ENCODE measurements at places on chromosomes 16 and 17.

DNA sequence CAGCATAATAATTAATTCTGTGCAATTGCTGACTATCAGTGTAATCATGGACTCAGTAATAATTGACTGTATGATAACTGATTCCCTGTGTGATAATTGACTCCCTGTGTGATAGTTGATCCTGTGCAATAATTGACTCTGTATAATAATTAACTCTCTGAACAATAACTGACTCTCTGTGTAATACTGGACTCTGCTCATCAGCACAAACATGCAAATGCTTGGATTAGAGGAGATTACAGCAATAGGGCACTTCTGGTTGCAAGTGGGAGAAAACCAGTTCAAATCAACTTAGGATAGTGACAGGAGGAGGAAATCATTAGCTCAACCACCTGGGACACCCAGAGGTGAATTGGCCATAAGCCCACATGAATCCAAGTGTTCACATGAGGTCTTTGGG is 582.1 kb downstream of the RBFOX1 start:
- peak; percentile 58 for DNase-seq

GRCh38 chr16:69471121-69471520 is 46.7 kb downstream of the CYB5B start:
- DNase-seq, result no peak

GRCh38 chr17:78144736-78145641 is 1.2 kb upstream of the C17orf99 start:
- no peak for DNase-seq

DNA sequence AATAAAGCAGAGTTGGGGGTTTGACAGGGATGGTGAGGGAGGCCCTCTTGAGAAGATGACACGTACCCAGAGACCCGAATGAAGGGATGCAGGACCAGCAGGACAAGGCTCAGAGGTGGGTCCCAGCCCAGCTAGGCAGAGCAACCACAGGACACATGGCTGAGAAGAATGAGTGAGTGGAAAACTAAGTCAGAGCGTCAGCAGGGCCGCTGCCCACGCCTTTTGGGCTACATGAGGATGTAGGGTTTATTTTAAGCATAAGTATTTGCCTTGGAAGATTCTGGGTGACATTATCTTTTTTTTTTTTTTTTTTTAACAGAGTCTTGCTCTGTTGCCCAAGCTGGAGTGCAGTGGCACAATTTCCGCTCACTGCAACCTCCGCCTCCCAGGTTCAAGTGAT is 176.0 kb downstream of the TMEM132E start:
- no peak for DNase-seq

- DNase-seq, result peak; percentile 73
These were observed 229.8 kb downstream of the CPPED1 start for GRCh38 chr16:12573730-12574383.

GRCh38 chr16:84496991-84497390 is 7.5 kb downstream of the MEAK7 start:
- DNase-seq, result no peak

DNA sequence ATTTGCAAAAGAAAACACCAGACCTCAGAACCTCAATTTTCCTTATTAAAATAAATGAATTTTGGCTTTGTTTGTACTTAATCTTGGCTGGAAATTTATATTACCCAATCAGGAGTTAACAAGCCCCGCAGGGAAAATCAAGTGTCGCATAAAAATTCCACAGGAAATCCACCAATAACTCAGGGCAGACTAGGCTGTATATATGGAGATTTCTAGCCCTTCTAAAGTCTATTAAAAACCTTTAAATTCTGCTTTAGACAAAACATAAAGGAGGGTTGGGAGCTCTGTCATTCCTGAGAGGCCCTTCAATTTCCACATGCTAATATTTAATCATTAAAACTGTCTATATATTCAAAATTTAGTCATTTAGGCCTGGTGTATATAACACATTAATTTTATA is 434.7 kb downstream of the CDH11 start:
- no peak for DNase-seq

DNA sequence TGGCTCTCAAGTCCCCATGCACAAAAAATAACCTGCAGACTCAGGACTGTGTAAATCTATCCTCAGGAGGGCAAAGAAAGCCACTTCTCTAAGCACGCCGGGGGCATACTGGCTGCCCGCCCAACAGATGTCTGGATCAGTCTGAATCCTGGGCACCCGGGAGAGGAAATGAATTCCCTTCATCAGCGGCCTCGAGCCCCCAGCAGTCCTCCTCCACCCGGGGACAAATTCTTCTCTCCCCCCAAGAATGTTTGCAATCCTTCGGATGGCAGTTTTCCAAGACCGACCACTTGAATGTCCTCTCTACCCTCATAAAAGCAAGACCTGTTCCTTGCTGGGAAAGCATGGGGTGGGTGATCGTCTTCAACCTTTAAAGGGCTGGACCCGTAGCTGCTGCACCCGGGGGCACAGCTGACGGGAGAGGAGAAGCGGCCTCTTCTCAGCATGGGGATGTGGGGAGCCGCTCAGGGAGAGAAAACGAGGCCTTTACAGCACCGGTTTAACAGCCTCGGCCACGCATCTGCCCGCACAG is 9.4 kb upstream of the MAP2K3 start:
- DNase-seq, result peak; percentile 59

- no peak for DNase-seq
These were observed 172.4 kb downstream of the ABCA8 start for GRCh38 chr17:68782789-68783188.

DNA sequence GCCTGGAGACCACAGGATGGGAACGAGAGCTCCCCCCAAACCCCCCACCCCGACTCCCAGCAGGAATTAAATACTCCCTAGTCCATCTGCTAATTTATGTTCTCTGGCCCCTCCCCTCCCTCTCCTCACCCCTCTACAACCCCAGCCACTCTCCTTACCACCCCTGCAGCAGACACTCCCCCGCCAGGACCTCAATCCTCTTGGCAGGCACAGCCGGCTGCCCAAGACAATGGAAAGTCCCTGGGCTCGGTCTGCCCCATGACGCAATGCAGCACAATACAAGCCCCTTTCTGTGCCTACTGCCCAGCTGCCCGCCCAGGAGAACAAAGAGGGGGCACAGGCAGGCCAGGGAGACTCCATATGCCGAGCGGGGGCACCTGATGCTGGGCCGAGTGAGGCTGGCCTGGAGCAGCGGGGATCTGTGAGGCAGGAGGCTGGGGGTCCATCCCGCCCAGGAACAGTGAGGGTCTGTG is 30.3 kb upstream of the CDC42EP4 start:
- peak; percentile 100 for DNase-seq

GRCh38 chr17:70544317-70544716 is 375.0 kb downstream of the KCNJ2 start:
- no peak for DNase-seq

DNA sequence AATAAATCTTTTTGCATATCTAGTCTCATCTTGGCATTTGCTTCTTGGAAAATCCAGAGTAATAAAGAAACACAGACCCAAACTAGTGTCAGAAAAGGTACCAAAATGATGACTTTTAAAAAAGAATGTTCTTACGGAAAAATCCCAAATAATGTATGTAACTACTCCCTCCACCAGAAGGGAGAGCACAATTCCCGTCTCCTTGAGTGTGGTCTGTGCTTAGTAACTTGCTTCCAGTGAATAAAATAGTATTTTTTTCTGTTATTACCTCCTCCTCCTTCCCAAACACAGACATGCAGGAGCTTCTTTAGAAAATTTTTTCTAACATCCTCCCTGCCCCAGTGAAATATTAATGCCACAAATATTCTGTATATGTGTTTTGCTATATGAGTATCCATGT is 358.1 kb downstream of the ZFHX3 start:
- no peak for DNase-seq

DNA sequence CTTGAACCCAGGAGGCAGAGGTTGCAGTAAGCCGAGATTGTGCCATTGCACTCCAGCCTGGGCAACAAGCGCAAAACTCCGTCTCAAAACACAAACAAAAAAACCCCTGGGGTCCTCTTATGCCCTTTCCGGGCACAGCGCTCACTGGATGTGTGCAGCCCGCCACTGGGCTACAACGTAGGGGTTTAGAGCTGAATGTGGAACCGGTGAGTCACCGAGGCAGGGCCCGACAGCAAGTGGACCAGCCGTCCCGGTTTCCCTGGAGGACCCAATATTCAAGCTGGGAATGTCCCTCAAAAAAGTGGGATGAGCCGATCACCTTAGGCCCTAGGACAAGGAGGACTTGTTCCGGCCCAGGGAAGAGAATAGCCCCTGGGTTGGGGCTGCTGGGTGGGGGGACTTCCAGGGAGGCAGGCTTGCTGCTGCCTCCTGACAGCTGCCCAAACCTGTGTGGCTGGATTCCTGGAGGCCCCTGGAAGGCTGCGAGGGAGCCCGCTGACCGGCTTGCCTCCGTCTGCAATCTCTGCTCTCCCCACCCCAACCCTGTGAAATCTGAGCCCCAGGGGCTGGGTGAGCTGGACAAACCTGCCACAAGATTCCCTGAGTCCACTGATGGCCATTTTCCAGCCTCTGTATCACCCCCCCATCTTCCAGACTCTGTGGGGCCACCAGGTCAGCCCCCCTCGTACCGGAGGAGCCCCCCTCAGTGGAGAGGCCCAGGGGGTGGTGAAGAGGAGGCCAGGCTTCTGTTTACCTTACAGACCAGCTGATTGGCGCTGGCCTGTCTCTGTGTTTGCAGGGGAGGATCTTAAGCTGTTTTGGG is 2.9 kb upstream of the CLDN9 start:
- peak; percentile 53 for DNase-seq

GRCh38 chr16:51900221-51900780 is 646.6 kb downstream of the TOX3 start:
- DNase-seq, result no peak

GRCh38 chr17:68760141-68760475 is 158.9 kb upstream of the FAM20A start:
- no peak for DNase-seq

DNA sequence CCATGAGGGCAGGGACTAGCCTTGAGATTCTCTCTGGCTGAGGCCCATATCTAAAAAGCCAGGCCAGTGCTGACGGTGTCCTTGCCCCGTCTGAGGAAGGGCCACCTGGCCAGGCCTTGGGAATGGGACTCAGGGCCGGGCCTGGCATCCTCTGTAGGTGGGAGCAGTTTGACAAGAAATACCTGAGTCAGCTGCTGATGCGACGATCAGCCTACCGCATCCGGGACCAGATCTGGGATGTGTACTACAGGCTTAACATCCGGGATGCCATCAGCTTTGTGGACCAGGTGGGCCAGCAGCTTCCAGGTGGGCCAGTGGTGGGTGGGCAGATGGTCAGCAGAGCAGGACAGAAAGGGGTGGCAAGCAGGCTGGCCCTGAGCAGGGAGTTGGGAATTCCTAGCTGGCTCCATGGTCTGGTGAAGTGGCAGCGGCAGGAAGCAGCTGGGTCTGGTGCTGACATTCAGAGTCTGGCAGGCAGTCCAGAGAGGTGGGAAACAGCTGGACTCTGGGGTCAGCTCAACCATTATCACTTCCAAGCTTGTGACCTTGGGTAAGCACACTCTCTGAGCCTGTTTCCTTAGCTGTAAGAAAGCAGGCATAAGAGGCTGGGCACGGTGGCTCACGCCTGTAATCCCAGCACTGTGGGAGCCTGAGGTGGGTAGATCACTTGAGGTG is 9.5 kb downstream of the SLC9A5 start:
- no peak for DNase-seq

DNA sequence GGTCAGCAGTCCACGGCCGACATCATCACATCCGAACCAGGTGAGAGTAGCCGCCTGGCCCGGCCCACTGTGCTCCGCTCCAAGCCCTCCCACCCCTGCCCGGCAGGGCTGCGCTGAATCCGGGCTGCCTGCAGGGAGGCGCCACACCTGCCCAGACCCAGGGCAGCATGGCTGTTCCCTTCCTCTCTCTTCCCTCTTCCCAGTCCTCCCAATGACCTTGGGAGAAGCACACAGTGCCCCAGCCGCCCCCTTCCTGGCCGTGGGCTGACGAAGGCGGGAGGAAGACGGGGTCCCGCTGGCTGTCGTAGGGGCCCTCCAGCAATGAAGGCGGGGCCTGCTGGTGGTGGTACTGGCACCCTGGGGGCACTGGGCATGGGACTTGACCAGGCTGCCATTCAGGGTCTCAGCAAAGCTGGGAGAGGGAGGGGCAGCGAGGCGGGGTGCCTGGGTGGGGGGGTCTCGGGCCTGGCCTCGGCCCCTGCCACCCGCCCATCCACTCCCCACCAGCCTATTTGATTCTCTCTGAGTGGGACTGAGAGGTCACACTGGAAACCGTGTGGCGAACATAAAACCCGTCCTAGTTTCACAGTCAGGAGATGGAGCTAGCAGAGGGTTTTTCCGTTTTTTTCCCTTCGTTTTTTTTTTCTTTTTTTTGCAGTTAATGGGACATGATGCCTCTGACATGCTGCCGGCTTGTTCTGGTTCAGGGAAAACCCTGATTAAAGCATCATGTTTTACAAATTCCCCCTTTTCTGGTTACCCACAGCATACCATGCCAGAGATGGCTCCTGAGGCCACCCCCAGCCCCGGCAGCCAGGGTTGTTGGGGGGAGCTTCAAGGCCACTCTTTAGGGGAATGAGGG is 50.6 kb downstream of the BAHCC1 start:
- DNase-seq, result no peak

- peak; percentile 57 for DNase-seq
These were observed 43.2 kb downstream of the PIMREG start for GRCh38 chr17:6487251-6488007.

- no peak for DNase-seq
These were observed 2.3 kb downstream of the SLC5A11 start for GRCh38 chr16:24848065-24848464.

- DNase-seq, result peak; percentile 52
These were observed 231.5 kb downstream of the MRTFB start for GRCh38 chr16:14302399-14303181.

DNA sequence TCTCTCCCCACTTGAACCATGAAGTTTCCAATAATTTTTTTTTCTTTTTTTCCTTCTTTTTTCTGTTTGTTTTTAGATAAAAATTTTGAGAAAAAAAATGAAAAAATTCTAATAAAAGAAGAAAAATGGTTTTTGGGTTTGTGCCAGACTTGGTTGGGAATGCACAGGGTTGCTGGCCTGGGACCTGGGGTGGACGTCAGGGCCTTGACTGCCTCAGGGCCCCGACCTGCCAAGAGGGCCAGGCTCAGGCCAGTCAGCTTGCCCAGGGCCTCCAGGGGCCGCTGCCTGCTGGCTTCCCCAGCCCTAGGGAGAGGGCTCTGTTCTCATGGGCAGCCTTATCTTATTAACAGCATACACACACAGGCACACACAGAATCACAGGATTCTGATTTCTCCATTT is 6.5 kb downstream of the TBX6 start:
- no peak for DNase-seq

DNA sequence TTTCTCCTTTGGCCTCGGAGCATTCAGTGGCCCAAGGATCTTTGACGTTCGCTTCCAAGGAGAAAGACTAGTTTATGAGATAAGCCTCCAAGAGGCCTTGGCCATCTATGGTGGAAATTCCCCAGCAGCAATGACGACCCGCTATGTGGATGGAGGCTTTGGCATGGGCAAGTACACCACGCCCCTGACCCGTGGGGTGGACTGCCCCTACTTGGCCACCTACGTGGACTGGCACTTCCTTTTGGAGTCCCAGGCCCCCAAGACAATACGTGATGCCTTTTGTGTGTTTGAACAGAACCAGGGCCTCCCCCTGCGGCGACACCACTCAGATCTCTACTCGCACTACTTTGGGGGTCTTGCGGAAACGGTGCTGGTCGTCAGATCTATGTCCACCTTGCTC is 1.4 kb downstream of the AOC3 start:
- no peak for DNase-seq

GRCh38 chr16:58040945-58041627 is 15.5 kb downstream of the MMP15 start:
- DNase-seq, result no peak

All from NCI-H69 (cell line).